Mesendoderm (in vitro differentiated cells): ENCODE measurements at places on chromosomes 2 and 18.

DNA sequence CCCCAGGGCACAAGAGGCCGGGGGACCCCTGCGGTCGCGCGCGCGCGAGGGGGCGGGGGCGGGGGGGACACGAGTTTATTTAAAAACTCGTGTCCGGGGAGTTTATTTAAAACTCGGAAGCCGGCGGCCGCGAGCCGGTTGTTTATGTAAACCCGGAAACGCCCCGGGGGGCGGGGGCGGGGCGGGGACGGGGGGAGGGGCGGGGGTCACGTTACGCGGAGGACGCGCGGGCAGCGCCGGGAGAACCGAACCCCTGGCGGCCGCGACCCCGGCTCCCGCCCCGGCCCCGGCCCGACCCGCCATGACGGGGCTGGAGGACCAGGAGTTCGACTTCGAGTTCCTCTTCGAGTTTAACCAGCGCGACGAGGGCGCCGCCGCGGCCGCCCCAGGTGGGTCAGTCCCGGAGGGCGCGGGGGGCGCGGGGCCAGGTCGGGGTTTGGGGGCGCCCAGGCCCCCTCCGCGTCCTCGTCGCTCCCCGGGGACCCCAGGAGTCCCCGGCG is 4.4 kb downstream of the NFATC1 start:
- H3K4me1 ChIP-seq, result no peaks in the 10 kb centered on the region
- peaks cover 29% of the 10 kb centered on the region for H3K27me3 ChIP-seq
- no peaks in the 10 kb centered on the region for H3K36me3 ChIP-seq
- H3K4me3 ChIP-seq, result peak overlapping the region; percentile 35
- no peak overlapping the region for H3K27ac ChIP-seq

DNA sequence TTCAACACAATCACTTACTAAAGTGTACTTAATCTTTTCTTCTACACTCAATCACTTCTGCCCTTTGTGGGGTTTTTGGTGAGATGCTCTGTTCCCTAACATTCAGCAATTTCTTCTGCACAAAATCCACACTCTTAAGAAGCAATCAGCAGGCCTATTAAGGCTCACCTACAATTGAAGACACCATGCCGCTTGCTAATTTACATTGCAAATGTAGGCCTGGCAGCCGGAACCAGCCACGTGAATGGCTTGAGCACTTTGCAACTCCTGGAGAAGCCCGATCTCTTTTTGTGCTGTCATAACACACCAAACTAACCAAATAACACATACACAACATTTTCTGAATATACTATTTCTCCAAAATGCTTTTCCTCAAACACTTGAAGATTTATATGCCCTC is 66.3 kb downstream of the NYAP2 start:
- no peaks in the 10 kb centered on the region for H3K27me3 ChIP-seq
- no peak overlapping the region for H3K4me3 ChIP-seq
- peak; percentile 77 for DNase-seq
- peaks cover 2% of the 10 kb centered on the region for H3K4me1 ChIP-seq
- H3K27ac ChIP-seq, result no peak overlapping the region

DNA sequence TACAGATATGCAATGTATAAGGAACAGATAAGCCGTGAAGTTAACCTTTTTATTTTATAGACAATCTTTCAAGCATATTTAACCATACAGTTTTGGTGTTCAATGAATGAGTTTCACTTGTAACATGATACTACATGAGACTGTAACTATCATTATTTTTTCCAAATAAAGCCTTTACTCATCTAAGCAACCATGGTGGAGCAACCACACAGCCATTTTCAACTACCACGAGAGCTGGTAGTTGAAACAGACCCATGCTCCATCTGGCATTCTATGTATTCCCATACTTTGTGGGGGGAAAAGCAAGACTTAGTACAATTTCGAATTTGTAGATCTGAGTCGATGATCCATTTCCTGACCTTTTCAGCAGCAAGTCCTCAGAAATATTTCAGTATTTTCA is 159.3 kb upstream of the RND3 start:
- no peak overlapping the region for H3K27ac ChIP-seq
- H3K4me3 ChIP-seq, result no peak overlapping the region
- H3K27me3 ChIP-seq, result no peaks in the 10 kb centered on the region
- no peaks in the 10 kb centered on the region for H3K36me3 ChIP-seq
- no peak for DNase-seq
- H3K4me1 ChIP-seq, result no peaks in the 10 kb centered on the region

- no peaks in the 10 kb centered on the region for H3K36me3 ChIP-seq
- H3K4me3 ChIP-seq, result no peak overlapping the region
- no peaks in the 10 kb centered on the region for H3K4me1 ChIP-seq
- no peak for DNase-seq
- no peaks in the 10 kb centered on the region for H3K27me3 ChIP-seq
Observed at GRCh38 chr2:95670167-95670566, 78.4 kb downstream of the TRIM43 start.

DNA sequence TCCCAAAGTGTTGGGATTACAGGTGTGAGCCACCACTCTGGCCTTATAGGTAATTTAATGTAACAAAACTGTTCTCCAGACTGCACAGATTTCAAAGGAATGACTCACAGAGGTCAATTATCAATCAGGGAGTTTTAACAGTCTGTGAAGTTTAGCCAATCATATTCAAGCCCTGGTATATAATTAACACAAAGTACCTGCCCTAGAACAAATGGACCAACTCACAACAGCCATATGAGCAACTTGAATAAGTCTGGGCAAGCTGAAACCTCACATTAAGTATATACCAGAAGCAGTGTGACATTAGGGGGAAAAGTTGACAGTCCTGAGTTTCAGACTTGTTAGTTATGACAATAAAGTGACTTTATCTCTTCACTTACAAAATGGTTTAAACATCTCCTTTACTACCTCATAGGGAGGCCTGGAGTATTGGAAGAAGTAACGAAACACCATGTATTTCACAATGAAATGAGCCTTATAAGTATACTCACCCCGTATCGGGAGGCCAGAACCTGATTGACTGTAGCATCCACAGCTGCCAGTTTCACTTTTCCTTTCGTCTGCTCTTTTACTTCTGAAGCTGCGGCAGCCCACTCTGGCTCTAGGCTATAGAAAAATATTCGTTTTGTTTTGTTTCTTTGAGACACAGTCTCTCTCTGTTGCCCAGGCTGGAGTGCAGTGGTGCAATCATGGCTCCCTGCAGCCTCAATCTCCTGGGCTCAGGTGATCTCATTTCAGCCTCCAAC is 22.2 kb downstream of the PDIA6 start:
- H3K4me1 ChIP-seq, result no peaks in the 10 kb centered on the region
- H3K27ac ChIP-seq, result no peak overlapping the region
- H3K36me3 ChIP-seq, result peaks cover 31% of the 10 kb centered on the region
- no peaks in the 10 kb centered on the region for H3K27me3 ChIP-seq
- no peak for DNase-seq
- no peak overlapping the region for H3K4me3 ChIP-seq

DNA sequence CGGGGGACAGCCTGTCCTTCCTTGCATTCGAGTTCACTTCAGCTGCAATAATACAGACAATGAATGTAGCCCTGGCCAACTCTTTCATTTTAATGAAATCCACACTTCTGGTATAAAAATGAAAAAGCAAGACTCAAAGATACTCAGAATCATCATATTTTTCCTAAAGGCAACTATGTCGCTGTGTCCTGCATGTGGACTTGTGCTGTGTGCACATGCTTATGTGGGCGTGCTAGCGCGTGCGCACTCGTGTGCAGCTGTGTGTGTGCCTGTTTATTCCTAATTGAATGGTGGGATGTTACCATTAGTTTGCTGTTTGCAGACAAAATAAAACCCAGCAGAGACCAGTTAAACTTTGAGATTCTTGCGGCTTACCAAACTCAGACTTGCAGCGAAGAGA is 49.6 kb downstream of the SMIM21 start:
- H3K27ac ChIP-seq, result no peak overlapping the region
- no peak overlapping the region for H3K4me3 ChIP-seq
- H3K27me3 ChIP-seq, result no peaks in the 10 kb centered on the region
- no peaks in the 10 kb centered on the region for H3K36me3 ChIP-seq
- DNase-seq, result no peak

DNA sequence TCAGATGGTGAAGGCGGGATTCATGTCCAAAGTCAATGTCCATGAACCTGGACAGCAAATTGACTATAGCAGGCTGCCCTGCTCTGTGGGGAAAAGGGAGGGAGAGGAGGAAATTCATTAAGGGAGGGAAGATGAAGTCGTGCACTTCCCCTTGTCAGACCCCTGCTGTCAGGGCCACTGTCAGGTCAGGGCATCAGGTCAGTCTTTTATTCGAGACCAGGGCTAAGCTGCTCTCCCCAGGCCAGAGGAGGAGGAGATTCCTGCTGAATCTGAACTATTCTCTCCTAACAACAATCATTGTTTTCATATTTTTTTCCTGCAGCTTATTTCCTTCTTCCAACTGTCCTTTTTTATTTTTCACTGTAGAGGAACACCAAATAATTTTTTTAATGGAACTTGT is 17.2 kb downstream of the CNDP1 start:
- no peaks in the 10 kb centered on the region for H3K36me3 ChIP-seq
- no peaks in the 10 kb centered on the region for H3K4me1 ChIP-seq
- no peak for DNase-seq
- H3K27ac ChIP-seq, result no peak overlapping the region
- H3K4me3 ChIP-seq, result no peak overlapping the region

DNA sequence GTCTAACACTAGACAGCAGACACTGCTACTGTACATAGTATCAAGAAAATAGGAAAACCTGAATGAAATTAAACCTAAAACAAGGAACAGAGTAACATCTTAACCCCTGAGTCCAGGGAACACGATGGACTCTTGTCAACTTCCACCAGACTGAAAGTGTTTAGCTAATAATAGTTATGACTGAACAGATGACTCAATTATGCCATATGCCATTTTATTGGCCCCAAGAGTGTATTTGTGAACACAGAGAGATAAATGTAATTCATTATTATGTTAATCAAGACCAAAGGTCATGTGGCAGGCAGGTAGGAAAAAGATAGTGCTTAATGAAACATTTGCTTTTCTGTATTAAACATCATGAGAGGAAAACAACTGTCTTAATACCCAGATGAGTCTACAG is 58.0 kb downstream of the NYAP2 start:
- H3K4me3 ChIP-seq, result no peak overlapping the region
- no peak for DNase-seq
- H3K36me3 ChIP-seq, result no peaks in the 10 kb centered on the region

DNA sequence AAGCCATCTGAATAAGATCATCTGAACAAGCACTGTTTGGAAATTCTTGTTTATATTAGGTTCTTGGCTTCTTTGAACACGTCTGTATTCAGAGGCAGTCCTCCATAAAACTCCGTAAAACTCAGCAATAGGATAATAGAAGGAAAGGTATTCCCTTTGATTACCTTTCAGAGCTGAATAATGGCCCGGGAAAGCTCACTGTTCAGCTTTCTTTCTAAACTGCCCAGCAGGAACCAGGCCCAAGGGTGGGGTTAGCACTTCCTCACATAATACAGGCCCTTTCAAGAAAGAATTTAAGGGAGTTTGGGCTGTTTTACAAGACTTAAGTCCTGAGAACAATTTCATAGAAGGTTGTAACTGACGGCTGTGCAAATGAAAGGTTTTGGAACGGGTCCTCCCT is 72.2 kb upstream of the PHLPP1 start:
- no peak for DNase-seq
- H3K27ac ChIP-seq, result no peak overlapping the region
- H3K36me3 ChIP-seq, result no peaks in the 10 kb centered on the region
- no peaks in the 10 kb centered on the region for H3K4me1 ChIP-seq
- no peaks in the 10 kb centered on the region for H3K27me3 ChIP-seq

GRCh38 chr2:238107525-238108422 is 7.6 kb downstream of the ESPNL start:
- H3K4me1 ChIP-seq, result no peaks in the 10 kb centered on the region
- no peak overlapping the region for H3K4me3 ChIP-seq
- H3K36me3 ChIP-seq, result no peaks in the 10 kb centered on the region
- H3K27me3 ChIP-seq, result no peaks in the 10 kb centered on the region

- H3K27ac ChIP-seq, result no peak overlapping the region
- peaks cover 4% of the 10 kb centered on the region for H3K27me3 ChIP-seq
- H3K4me3 ChIP-seq, result no peak overlapping the region
- no peak for DNase-seq
- H3K4me1 ChIP-seq, result no peaks in the 10 kb centered on the region
Observed at GRCh38 chr2:238168196-238169047, 9.7 kb downstream of the ERFE start.

DNA sequence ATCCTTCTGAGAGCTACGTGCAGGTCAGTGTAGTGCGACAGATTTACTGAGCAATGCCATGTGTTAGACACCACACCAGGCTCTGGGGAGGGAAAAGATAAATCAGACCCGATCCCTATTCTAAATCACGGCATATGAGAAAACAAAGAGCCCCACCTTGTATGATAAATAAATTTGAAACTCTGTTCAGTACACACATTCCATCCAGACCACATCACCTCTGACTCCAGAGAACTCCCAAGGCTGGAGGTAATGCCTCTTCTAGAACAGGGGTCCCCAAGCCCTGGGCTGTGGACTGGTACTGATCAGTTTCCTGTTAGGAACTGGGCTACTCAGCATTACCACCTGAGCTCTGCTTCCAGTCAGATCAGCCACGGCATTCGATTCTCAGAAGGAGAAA is 77.3 kb downstream of the QPCT start:
- no peaks in the 10 kb centered on the region for H3K4me1 ChIP-seq
- H3K36me3 ChIP-seq, result no peaks in the 10 kb centered on the region
- H3K27ac ChIP-seq, result no peak overlapping the region
- no peaks in the 10 kb centered on the region for H3K27me3 ChIP-seq
- DNase-seq, result no peak

DNA sequence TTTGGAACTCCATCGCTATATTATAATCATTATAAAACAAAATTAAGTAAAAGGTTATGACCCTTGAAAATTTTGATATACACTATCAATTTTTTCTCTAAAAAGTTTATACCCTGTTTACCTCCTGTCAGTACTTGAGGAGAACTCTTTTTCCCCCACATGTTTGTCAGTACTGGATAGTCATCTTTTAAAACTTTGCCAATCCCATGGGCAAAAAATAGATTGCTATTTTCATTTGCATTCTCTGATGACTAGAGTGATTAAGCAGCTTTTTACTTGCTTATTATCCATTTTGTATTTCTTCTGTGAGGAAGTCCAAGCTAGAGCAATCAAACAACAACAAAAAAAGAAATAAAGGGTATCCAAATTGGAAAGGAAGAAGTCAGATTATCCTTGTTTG is 76.4 kb downstream of the DGKD start:
- no peak for DNase-seq
- H3K27ac ChIP-seq, result no peak overlapping the region
- no peaks in the 10 kb centered on the region for H3K27me3 ChIP-seq
- no peaks in the 10 kb centered on the region for H3K36me3 ChIP-seq

DNA sequence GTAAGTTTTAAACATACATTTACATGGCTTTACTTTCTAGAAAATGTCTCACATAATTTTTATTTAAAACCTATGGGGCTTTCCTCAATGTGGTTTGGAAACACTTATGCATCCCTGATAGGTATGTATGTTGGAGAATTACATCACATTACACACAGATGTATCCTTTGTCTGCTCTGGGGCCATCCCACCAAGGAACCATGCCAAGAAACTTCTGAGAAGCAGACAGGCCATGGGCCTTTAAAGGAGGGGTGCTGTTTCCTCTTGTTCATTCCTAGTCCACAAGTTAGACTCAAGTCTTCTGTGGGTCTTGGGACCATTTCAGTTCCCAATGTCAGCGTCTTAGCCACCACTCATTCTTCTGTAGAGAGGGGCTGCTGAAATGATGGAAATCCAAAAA is 162.0 kb upstream of the SETBP1 start:
- no peak overlapping the region for H3K4me3 ChIP-seq
- no peaks in the 10 kb centered on the region for H3K27me3 ChIP-seq
- H3K27ac ChIP-seq, result no peak overlapping the region
- H3K36me3 ChIP-seq, result no peaks in the 10 kb centered on the region
- DNase-seq, result no peak
